ENCODE measurements at places on chromosomes 13 and 19. TPM values are rescaled to one million over a fixed set of nuclear protein-coding genes. Genes with fewer than 3 reads are reported as not detected.

ZNF726 gene
- total RNA-seq: 5.2 TPM

S1PR5 gene
- total RNA-seq: 0.20 TPM

CNFN gene
- 1.9 TPM for total RNA-seq

DNA sequence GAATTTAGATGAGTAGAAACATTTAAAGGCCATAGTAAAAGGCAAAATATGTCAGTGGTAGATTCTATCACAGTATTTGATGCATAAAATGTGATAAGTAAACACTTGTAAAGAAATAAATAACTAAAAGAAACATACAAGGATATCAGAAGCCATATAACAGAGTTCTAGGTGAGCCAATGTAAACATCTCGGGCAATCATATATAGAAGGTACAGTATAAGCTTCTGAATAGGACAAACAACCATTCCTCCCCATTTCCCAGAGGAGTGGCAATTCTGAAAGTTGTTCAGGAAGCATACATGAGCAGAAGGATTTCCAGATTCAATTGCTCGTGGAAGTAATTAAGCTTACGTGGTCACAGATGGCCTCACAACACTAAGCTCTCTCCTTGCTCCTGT is 267.3 kb downstream of the LHFPL6 start:
- DNase-seq: no peak

GRCh38 chr19:27793128-27793643 is 1419.8 kb downstream of the UQCRFS1 start:
- peak; percentile 70 for DNase-seq

- no peak for DNase-seq
These were observed 170.2 kb downstream of the DCLK1 start for GRCh38 chr13:35961002-35961401.

- no peak for DNase-seq
These were observed 459.3 kb upstream of the SLC10A2 start for GRCh38 chr13:103525530-103525929.

All from mucosa of gallbladder (tissue), 1 donor.